AG08395 (cell line): ENCODE measurements at places on chromosomes 7 and 10.

GRCh38 chr10:49373361-49373760 is 22.5 kb downstream of the DRGX start:
- no peak for DNase-seq

GRCh38 chr7:92589056-92589455 is 1.1 kb downstream of the FAM133B start:
- DNase-seq, result no peak

- no peak for DNase-seq
Observed at GRCh38 chr7:71485586-71485985, 353.6 kb downstream of the GALNT17 start.

DNA sequence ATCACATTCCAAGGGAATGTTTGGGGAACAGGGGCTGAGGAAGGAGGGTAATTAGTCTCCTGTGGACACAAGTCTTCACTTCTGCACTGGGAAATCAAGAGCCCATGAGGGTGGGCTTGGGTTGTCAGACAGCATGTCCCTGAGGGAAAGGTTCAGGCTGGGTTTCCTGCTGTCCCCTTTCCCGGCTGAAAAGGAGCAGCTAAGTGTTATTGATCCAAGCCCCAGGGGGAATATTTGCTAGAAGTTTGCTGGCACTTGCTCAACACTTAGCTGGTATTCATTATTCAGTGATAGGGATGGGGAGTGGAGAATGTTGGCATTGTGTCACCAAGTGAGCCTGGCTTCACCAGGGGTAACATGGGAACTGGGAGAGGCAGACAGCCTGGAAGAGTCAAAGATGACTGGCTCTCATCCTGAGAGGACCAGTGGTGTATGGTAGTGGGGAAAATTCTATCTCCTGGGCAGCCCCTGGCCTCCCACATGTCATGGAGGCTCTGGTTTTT is 344.4 kb upstream of the PODXL start:
- no peak for DNase-seq
